NCI-H187 treated with DMSO at 0.1 percent for 48 hours (cell line): ENCODE measurements at places on chromosomes 12 and 14.

DNA sequence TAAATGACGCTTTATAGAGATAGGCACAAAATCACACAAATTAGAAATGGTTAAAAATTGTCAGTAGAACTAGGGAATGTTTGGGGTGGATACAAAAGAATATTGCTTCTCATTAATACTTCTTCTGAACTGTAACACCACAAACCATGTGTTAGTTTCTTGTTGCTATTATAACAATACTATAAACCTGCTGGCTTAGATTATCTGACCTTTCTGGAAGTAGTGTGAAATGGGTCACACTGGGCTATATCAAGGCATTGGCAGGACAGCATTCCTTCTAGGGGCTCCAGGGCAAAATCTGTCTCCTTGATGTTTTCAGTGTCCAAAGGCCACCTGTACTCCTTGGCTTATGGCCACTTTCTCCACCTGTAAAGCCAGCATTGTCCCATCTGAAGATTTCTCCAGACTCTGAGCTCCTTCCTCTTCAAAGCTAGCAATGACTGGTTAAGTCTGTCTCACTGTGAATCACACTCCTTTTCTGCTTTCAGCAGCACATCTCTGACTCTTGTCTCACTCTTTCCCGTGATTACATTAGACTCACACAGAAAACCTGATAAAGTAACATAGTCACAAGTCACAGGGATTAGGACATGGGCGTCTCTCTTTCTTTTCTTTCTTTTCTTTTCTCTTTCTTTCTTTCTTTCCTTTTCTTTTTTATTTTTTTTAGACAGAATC lies 86.3 kb downstream of the SLC15A4 start:
- DNase-seq = no peak

DNA sequence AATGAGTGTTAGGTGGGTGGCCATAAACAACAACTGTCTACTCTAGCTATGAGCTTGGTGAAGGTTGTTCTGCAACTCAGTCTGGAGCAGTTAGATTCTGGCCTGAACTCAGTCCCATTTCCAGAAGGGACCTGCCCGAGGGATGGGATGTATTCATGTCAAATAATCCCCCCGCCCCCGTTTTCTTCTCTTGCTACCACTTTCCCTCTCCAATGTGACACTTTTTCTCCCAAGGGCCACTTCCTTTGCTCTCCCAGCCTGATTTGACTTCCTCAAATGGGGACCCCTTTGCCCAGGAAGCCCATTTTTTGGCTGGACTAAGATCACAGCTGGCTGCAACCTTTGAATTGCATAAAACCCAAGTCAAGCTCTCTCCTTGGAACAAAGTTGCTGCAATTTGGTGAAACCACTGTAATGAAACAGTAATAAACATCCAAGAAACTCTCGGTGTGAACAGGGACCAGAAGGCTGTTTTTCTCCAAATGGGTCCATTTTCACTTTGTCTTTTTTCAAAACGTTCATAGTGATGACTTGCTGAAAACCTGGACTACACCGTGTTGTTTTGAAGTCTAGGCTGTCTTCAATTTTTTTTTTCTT lies 137.2 kb upstream of the GSC start:
- DNase-seq = no peak

- DNase-seq = no peak
Measured at GRCh38 chr14:80958226-80958625, 2.8 kb downstream of the TSHR start.

- DNase-seq = no peak
Measured at GRCh38 chr12:109069307-109070271, 17.2 kb downstream of the USP30 start.

DNA sequence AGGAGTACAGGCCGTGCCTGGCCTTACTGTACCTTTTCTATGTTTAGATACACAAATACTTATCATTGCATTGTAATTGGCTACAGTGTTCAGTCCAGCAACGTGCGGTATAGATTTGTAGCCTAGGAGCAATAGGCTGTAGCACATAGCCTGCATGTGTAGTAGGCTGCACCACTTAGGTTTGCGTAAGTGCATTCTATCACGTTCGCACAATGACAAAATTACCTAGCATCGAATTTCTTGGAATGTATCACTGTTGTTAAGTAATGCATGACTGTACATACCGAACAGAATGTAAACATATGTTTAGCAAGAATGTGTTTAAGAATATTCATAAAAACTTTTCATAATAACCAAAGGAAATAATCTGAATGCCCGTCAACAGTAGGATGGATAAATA lies 31.9 kb downstream of the VRTN start:
- no peak for DNase-seq

- DNase-seq = no peak
Measured at GRCh38 chr14:89470401-89470800, 53.4 kb upstream of the FOXN3 start.

- DNase-seq = no peak
Measured at GRCh38 chr12:113428482-113428881, 6.3 kb downstream of the SDSL start.

GRCh38 chr14:51602310-51602709 lies 49.4 kb upstream of the FRMD6 start:
- no peak for DNase-seq

GRCh38 chr12:94769047-94769420 lies 118.7 kb upstream of the TMCC3 start:
- no peak for DNase-seq

DNA sequence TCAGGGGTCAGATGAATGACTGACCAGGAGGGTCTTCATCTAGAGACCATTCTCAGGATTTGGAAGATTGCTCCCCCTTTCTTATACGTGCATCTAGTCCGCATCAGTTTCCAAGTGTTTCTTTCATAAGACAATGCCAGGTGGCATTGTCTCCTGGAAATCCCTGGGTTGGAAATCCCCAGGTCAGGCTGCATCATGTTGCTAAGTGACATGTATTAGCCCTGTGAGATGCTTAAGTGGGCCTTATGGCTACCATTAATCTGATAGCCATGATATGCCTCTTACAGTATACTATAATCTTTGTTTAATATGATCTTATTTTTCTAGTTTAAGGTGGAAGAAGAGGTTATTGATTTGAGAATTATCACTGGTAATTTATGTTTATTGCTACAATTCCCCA lies 92.8 kb downstream of the DIO3 start:
- no peak for DNase-seq

GRCh38 chr14:41280745-41281144 lies 325.9 kb upstream of the LRFN5 start:
- DNase-seq = no peak

- peak; percentile 58 for DNase-seq
Measured at GRCh38 chr12:53989227-53990113, 4.5 kb downstream of the HOXC10 start.

GRCh38 chr12:54222609-54223008 lies 33.8 kb upstream of the SMUG1 start:
- no peak for DNase-seq

GRCh38 chr14:50062438-50063085 lies 53.8 kb downstream of the VCPKMT start:
- DNase-seq = no peak

GRCh38 chr14:87097015-87097414 lies 896.0 kb downstream of the GALC start:
- no peak for DNase-seq
